ENCODE measurements at places on chromosomes 16 and 17.

DNA sequence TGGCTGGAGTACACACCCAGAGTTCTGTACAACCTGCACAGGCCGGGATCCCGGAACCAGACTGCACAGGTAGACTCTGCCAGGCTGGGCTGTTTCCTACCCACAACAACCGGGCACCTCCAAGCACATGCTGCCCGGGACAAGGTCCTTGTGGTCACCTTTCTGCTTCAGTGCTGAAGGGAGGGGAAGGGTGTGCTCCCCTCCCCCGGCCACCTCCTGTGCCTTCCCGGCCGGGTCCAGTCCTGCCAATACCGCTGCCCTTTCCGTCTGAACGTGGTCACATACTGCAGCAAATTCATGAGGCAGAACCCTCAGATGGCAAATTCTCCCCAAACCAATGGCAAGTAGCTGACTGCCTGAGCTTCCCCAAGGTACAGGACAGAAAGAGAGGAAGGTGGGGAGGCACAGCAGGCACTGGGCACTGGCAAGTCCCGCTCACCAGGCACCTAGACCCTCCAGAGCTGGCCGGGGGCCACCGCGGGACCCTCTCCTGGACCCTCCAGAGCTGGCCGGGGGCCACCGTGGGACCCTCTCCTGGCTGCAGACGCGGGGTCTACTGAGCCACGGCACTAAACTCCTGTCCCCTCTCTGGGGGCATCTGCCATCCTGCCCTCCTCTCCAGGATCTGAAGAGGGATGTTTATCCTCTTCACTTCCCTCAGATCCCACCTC is 22.8 kb downstream of the SLC43A2 start:
- no peak for DNase-seq

- no peak for DNase-seq
Observed at GRCh38 chr16:59058250-59058649, 324.1 kb upstream of the GOT2 start.

- no peak for DNase-seq
Observed at GRCh38 chr16:11253009-11253994, 2.7 kb downstream of the SOCS1 start.

DNA sequence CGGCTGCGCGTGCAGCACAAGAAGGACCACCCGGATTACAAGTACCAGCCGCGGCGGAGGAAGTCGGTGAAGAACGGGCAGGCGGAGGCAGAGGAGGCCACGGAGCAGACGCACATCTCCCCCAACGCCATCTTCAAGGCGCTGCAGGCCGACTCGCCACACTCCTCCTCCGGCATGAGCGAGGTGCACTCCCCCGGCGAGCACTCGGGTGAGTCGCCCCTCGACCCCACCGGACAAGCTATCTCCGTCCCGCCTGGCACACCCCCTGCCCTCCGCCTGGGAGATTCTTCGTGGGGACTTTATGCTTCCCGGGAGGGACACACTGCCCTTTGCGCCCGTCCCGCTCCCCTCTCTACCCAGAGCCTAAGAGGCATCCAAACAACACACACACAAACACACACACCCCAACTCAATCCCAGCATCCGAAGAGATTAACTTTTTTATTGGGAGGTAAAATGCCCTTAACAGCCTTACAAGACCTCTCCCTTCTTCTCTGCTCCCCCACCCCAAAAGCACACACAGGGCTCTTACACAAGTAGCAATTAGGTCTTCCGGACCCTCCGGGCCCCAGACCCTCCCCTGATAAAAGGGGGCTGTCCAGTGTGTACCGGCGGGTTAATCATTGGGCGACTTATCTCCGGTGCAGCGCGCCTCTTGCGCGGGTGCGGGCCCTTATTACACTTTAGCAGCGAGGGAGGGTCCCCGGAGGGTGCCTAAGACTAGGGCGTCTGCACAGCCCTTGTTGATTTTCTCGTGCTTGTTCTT is 2.1 kb downstream of the SOX9 start:
- DNase-seq, result no peak

DNA sequence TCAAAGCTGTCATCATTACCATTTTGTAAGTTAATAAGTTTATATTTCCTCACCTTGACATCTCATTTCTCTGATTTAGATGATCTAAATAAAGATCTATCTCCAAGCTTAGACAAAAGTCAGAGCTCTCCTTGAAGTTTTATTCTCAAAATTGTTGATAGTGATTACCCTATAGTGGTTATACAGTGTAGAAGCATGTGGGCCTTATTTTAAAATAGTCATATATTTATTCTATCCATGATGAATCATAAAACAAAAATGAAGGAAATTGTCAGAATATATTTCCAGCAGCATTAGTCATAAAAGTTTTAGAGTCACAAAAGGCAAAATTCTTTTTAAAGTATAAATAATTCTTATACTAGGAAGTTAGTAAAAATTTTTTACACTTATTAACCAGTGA is 49.0 kb downstream of the RHOT1 start:
- no peak for DNase-seq

DNA sequence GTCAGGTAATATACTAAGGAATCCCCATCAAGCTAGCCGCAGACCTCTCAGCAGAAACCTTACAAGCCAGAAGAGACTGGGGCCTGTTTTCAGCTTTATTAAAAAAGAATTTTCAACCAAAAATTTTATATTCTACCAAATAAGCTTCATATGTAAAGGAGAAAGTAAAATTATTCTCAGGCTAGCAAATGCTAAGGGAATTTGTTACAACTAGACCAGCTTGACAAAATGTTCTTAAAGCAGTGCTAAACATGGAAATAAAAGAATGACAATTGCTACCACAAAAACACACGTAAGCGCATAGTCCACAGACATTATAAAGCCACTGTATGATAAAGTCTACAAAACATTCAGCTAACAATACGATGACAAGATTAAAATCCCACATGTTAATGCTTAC is 449.4 kb upstream of the MON1B start:
- no peak for DNase-seq

- DNase-seq, result no peak
Observed at GRCh38 chr16:85466989-85467388, 146.1 kb upstream of the GSE1 start.

DNA sequence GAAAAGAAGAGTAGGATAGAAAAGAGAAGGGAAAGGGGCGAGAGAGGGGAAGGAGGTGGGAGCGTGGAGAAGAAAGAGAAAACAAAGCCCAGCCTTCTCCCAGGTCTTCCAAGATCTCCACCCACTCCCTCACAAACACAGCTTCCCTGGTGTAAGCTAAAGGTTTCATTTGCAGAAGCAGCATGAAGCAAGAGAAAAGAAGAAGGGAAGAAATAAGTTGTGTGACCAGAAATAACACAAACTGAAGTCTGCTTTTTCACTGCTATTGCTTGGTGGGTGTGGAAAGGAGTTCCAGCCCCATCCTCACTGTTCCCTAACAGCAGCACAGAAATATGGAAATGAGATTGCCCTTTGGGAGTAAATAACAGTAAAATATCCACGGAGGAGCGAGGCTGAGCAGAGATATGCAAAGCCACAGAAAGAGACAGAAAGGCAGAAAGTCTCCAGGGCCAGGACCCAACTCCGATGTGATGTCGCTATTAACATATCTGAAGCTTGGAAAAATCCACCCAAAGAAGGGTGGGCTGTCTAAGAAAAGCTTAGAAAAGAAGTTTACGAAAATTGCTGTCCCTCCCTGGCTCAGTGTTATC is 10.3 kb upstream of the GAS7 start:
- DNase-seq, result no peak

GRCh38 chr17:66725956-66726355 is 109.0 kb upstream of the CACNG5 start:
- no peak for DNase-seq

GRCh38 chr17:31052187-31052889 is 42.4 kb upstream of the NF1 start:
- no peak for DNase-seq

GRCh38 chr17:247767-248166 is 66.3 kb upstream of the DOC2B start:
- no peak for DNase-seq

GRCh38 chr17:77706938-77707337 is 251.6 kb upstream of the TNRC6C start:
- DNase-seq, result no peak

- no peak for DNase-seq
Observed at GRCh38 chr17:79388556-79389295, 222.1 kb downstream of the RBFOX3 start.

GRCh38 chr17:8371786-8372185 is 4.7 kb downstream of the KRABD2 start:
- DNase-seq, result no peak

DNA sequence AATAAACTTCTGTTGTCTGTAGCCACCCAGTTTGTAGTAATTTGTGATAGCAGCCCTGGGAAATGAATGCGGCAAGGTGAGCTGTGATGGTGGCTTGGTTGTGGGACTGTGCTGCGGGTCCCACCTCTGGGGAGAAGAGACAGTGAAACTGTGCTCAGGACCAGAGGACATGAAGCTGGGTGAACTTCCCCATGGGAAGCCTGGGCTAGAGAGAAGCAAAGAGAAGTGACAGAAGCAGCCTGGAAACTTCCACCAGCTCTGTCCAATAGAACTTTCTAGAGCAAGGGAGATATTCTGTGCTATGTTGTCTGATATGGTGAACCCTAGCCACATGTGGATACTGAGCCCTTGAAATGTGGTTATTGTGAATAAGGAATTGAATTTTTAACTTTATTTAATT is 51.5 kb upstream of the EMP2 start:
- DNase-seq, result no peak

DNA sequence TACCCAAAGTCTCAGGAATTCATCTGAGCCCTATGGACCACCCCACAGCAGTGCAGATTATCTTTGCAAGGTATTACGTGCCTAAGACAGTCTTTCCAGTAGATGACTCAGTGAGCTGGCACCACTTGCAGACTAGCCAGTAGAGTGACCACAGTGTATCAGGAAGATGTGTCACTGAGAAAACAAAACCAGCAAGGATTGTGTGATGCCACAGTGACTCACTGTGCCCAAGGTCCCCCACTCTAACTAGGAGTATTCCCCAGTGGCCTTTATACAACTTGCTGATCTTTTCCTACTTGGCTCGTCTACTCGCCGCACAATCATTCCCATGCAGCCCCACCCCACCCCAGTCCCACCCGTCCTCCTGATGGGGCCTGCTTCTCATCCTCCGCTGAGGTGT is 26.8 kb upstream of the PRKCA start:
- peak; percentile 33 for DNase-seq

- no peak for DNase-seq
Observed at GRCh38 chr16:67137605-67138004, 13.2 kb downstream of the B3GNT9 start.

GRCh38 chr17:4369557-4370230 is 3.2 kb upstream of the UBE2G1 start:
- no peak for DNase-seq

DNA sequence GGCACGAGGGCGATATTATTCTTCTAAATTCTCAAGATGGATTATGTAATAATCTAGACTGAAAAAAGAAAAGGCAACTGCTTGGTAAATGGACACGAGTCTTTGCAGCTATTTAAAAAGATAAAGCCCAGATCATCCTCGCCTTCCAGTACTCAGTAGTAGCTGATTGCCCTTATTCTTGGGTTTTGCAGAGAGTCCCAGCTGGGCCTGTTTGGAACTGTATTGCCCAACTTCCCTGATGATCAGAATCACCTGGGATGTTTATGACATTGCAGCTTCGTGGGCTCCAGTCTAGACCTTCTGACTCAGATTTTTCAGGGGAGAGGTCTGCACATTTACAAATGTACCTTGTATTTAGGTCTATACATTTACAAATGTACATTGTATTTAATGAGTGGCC is 213.5 kb downstream of the RAB11FIP4 start:
- no peak for DNase-seq

DNA sequence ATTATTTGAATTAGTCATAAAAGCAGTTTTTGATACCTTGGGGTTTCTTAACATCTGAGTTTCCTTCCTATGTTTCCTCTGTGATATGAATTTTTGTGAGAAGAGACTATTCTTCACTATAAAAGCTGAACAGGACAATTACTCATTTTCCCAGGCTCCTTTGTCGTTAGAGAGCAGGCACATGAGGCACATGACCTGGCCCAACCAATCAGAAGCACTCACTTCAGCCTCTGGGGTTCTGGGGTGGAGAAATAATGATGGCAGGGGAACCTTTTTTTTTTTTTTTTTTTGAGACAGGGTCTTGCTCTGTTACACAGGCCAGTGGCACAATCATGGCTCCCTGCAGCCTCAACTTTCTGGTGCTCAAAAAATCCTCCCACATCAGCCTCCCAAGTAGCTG is 145.5 kb upstream of the ASIC2 start:
- DNase-seq, result no peak

- DNase-seq, result no peak
Observed at GRCh38 chr17:82325286-82326180, 8.0 kb downstream of the SECTM1 start.

DNA sequence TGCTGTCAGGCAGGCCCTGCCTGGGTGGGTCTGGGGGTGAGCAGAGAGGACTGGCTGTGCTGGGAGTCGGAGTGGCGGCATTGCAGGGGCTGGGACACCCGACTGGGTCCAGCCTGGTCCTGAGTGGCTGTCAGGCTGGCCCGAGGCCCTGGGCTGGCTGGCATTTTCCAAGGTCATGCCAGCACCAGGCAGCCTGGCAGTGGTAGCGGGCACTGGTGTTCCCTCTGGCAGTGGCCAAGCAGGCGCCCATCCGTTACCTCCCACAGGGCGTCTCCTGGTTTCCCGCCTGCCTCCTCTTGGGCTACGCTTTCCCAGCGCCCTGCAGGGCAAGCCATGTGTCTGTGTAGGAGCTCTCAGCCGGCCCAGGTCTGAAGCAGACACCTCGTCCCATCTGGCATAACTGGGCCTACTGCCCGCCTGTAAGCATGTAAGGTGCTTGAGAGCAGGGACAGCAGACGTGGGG is 5.7 kb upstream of the PKMYT1 start:
- no peak for DNase-seq

GRCh38 chr16:70770626-70771552 is 30.1 kb downstream of the VAC14 start:
- peak; percentile 40 for DNase-seq

DNA sequence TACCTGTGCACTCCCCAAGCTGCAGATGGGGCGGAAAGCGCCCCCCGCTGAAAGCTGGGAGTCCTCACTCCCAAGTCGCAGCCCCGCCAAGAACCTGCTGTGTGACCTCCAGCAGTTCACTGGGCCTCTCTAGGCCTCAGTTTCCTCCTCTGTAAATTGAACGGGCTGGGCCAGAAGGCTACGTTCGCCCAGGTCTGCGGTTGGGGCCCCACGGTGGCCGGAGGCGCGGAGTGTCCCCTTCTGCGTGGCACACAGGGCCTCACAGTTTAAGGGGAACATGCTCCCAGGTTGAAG is 628 bp downstream of the GALK1 start:
- DNase-seq, result no peak

DNA sequence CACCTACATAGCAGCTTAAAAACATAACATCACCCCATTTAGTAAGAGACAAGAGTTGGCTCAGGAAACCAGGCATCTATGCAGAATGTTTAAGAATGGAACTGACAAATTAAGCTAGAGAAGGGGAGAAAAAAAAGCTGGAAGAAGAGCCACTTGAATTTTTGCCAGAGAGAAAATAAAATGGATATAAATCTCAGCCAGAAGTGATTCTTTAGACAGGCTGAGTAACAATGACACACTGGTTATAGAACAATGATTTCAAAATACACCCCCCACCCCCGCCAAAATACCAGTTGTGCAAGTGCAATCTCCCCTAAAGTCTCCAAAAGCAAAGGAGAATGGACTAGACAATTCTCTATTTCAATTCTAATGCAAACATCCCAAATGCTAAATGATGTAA is 22.4 kb downstream of the LSM12 start:
- DNase-seq, result no peak

GRCh38 chr17:79943347-79944241 is 92.1 kb downstream of the TBC1D16 start:
- DNase-seq, result no peak

GRCh38 chr17:4897198-4897687 is 2.1 kb upstream of the C17orf107 start:
- DNase-seq, result no peak
